ENCODE measurements at places on chromosomes 4 and X.

- no peak for DNase-seq
Observed at GRCh38 chr4:86652332-86652932, 58.3 kb downstream of the PTPN13 start.

DNA sequence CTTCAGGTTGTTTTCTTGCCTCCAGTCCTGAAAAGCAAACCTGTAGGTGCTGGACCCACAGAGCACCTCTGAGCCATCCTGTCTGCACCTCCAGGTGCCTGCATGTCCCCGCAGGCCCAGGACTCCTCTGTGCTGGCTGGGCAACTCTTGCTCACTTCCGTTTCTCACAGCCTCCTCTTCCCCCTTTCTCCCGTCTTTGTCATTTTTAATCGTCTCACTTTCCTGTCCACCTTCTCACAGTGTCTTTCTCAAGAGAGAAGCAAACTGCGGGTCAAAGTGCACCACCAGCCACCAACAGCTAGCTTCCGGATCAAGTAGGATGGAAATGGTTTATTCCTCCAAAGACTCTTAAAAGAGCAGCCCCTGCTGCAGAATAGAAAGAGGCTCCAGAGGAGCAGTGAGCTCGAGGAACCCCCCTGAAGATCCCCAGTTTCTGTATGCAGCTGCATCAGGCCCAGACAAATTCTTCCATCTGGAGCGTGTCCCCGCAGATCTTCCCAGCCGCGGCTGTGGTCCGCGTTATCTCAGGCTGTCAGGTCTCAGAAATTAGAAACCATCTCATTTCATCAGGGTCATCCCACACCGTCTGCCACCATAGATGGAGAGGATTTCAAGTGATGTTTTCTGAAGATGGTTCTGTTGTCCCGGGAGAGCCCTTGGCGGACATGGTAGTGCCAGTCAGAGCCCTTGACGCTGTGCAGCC, 87.7 kb downstream of the FHDC1 start:
- DNase-seq = no peak

DNA sequence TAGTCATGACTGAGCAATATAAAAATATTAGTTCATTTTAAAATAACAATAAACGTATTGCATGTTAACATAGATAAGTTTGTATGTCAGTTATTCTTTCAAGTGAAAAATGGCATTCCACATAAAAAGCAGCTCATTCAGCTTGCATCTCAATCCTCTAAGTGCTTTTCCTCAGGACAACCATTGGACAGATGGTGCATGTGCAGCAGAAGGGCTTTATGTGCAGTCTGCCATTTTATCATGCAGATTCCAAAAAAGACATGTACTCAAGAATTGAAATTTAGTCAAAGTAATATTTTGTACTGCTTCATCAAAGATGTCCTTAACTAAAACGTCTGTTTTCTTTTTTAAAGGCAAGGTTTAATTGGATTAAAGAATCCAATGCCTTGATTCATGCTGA, 93.4 kb downstream of the RS1 start:
- no peak for DNase-seq

- no peak for DNase-seq
Observed at GRCh38 chr4:187258651-187259401, 535.2 kb upstream of the FAT1 start.

DNA sequence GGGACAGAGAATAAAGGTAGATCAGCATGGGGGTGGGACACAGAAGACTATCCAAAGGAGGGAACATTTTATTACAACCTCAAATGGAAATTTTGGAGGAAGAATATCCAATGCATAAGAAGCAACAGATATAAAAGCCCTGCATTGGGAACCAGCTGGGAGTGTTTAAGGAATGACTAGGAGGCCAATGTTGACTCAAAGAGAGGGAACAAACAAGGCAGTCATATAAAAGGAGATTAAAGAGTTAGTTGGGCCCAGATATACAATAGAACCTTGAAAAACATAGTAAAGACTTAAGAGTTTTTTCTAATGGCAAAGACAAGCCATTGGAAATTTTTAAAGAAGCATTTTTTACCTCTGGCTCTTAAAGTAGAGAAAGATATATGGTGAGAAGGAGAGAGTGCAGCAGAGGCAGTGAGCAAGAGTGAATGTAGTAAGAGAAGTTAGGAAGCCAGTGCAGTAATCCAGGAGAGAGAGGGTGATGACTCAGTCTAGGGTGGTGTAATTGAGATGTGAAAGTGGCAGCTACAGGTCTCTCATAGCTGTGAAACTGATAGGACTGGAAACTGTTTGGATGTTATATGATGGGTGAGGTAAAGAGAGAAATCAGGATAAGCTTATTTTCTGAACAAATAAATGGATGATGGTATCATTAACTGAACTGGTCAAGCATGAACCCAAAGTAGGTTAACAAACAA, 182.2 kb upstream of the ATOH1 start:
- no peak for DNase-seq

GRCh38 chr4:24730256-24731001, 64.9 kb upstream of the SOD3 start:
- peak; percentile 55 for DNase-seq

GRCh38 chr4:86043755-86044592, 315.9 kb downstream of the MAPK10 start:
- peak; percentile 45 for DNase-seq

GRCh38 chr4:34245276-34245675, 1999.0 kb downstream of the ARAP2 start:
- no peak for DNase-seq

GRCh38 chr4:159608436-159608835, 505.6 kb downstream of the RAPGEF2 start:
- peak; percentile 75 for DNase-seq

DNA sequence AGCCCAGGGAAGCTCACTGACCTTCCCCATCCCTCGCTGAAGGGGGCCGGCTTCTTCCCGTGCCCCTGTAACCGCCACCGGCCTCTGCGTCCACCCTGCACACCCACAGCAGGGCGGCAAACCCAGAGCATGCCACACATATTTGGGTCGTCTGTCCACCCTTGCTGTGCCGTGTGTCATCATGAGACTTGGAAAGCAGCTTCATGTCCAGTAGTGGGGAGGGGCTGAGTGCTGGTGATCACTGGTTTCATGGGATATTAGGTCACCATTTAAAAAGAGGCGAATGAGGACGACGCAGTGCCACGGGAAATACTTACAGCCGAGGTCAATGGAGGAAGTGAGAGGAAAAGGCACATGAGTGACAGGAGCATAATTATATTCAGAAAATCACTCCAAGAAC, 74.8 kb downstream of the HTRA3 start:
- DNase-seq = no peak

GRCh38 chr4:79315891-79316290, 10.0 kb downstream of the NAA11 start:
- no peak for DNase-seq

DNA sequence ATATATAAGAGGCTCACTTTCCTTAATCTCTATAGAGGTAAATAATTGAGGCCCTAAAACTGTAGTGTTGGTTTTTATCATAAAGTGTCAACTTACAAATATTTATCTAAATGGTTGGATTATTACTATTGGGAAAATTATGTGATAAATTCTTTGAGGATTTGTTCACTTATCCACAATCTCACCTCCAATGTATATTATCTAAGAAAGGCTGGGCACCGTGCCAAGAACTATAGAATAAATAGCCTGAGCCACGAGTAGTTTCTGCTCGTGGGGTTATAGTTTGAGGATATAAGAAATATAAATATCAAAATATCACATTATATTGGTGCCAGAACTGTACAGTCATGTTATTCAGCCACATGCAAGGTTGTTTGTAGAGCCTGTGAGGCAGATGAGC, 177.9 kb downstream of the VEGFC start:
- no peak for DNase-seq

GRCh38 chr4:7651461-7651921, 216.8 kb upstream of the PSAPL1 start:
- peak; percentile 31 for DNase-seq

All from astrocyte of the cerebellum (primary cell).